ENCODE measurements at places on chromosomes 11 and 22.

GRCh38 chr22:50308986-50309600, 1.6 kb upstream of the PLXNB2 start:
- H3K36me3 ChIP-seq: peaks cover 8% of the 10 kb centered on the region
- peak overlapping the region; percentile 81 for H3K27ac ChIP-seq
- peak; percentile 45 for DNase-seq
- H3K4me3 ChIP-seq: no peak overlapping the region
- H3K4me1 ChIP-seq: peaks cover 46% of the 10 kb centered on the region

GRCh38 chr11:68933605-68934320, 30.1 kb downstream of the IGHMBP2 start:
- H3K27me3 ChIP-seq: no peaks in the 10 kb centered on the region
- peaks cover 95% of the 10 kb centered on the region for H3K36me3 ChIP-seq
- H3K27ac ChIP-seq: no peak overlapping the region
- DNase-seq: no peak

- H3K4me1 ChIP-seq: no peaks in the 10 kb centered on the region
- DNase-seq: no peak
- H3K27me3 ChIP-seq: no peaks in the 10 kb centered on the region
Observed at GRCh38 chr11:60895687-60896086, 10.7 kb downstream of the PRPF19 start.

GRCh38 chr11:93908689-93909088, 58.3 kb upstream of the VSTM5 start:
- H3K36me3 ChIP-seq: no peaks in the 10 kb centered on the region
- no peaks in the 10 kb centered on the region for H3K4me1 ChIP-seq
- DNase-seq: no peak
- H3K27ac ChIP-seq: no peak overlapping the region

DNA sequence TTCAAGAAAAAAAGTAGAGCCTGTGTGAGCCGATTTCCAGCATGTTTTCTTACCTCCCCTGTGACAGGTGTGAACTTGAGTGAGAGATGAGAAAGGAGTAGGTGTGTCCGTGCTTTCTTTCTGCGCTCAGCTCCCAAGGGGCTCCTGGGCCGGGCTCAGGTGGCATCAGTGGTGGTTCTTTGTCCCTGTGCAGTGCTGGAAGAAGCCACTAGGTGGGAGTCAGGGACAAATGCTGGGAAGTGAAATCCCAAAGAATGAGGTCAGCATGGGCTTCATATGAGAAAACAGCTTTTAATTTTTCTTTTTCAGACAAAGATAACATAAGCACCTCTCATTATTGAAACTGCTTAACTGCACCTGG, 57.8 kb downstream of the PPFIBP2 start:
- H3K36me3 ChIP-seq: no peaks in the 10 kb centered on the region
- H3K4me1 ChIP-seq: peaks cover 32% of the 10 kb centered on the region
- no peak overlapping the region for H3K4me3 ChIP-seq
- DNase-seq: peak; percentile 86
- H3K27me3 ChIP-seq: peaks cover 15% of the 10 kb centered on the region

DNA sequence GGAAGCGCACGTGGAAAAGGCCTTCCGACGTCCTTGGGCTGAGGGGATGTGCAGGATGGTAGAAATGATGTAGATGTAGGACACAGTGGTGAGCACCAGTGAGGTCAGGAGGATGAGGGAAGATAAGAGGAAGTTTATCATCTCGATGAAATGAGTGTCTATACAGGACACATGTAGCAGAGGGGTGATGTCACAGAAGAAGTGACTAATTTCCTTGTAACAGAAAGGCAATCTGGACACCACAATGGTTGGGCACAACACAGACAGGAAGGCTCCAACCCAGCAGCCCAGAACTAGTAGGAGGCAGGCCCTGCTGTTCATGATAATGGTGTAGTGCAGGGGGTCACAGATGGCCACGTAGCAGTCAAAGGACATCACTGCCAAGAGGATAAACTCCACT, 35.0 kb upstream of the OR6M1 start:
- no peaks in the 10 kb centered on the region for H3K36me3 ChIP-seq
- no peak overlapping the region for H3K27ac ChIP-seq
- no peak overlapping the region for H3K4me3 ChIP-seq
- no peaks in the 10 kb centered on the region for H3K4me1 ChIP-seq

GRCh38 chr22:26718905-26719304, 61.5 kb downstream of the MIAT start:
- no peak for DNase-seq
- H3K4me1 ChIP-seq: no peaks in the 10 kb centered on the region
- H3K27me3 ChIP-seq: no peaks in the 10 kb centered on the region
- H3K4me3 ChIP-seq: no peak overlapping the region

GRCh38 chr11:82903843-82904586, 2.5 kb downstream of the DDIAS start:
- H3K4me1 ChIP-seq: peaks cover 21% of the 10 kb centered on the region
- no peaks in the 10 kb centered on the region for H3K27me3 ChIP-seq
- H3K27ac ChIP-seq: no peak overlapping the region
- no peak for DNase-seq

DNA sequence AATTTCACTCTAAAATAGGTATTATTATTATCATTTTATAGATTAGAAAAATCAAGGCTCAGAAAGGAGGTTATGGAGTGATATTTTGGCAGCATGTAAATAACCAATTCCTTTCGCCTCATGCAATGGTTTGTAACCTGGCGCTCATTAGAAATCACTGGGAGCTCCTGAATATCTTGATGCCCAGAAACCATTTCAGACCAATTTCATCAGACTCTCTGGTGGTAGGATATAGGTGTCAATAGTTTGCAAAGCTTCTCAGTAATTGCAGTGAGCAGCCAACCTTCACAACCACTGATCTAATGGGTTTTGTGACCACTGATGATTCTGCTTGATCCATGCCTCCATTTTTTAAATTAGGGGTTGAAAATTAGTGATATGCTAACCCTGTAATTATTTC, 57.8 kb upstream of the ZC3H12C start:
- no peaks in the 10 kb centered on the region for H3K4me1 ChIP-seq
- no peak overlapping the region for H3K4me3 ChIP-seq
- DNase-seq: no peak

GRCh38 chr11:133563505-133564025, 31.3 kb upstream of the OPCML start:
- peak; percentile 57 for DNase-seq
- no peaks in the 10 kb centered on the region for H3K36me3 ChIP-seq
- no peaks in the 10 kb centered on the region for H3K4me1 ChIP-seq
- H3K27ac ChIP-seq: no peak overlapping the region
- no peaks in the 10 kb centered on the region for H3K27me3 ChIP-seq

DNA sequence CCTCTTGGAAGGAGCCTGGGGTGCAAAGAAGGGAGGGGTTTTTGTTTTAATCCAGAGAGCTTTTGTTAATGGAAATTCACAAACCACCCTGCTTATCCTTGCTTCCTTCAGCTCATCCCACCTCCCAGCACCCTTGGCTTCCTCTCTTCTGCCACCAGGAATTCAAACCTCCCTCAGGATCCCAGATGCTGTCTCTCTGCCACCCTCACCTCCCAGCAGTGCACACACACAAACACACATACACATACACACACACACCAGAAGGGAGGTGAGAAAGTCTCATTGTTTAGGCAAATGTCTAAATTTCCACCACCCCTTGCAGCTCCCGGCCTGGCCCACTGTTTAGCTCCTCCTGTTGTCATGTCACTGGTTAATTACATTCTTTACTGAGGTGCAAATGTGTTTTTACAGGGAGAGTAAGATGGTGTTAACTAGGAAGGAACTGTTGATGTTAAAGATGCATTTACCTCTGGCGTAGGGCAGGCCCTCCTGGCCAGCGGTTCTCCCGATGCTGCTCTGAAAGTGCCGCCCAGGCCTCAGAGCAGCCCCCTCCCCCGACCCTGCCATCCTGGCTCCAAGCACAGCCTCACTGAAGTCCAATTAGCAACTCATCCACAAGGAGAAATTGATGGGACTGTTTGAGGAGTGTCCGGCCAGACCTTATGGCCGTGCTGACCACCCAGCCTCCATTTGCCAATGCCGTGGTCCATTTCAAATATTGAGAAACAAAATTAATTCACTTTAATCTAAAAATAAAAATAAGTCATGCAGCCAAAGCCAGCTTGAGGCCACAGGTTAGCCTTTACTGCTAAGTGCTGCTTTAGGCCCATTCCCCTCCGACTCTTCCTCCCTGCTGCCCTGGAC, 165.4 kb downstream of the FEZ1 start:
- H3K4me1 ChIP-seq: peaks cover 69% of the 10 kb centered on the region
- DNase-seq: no peak
- H3K4me3 ChIP-seq: no peak overlapping the region
- no peaks in the 10 kb centered on the region for H3K27me3 ChIP-seq
- H3K27ac ChIP-seq: no peak overlapping the region
- peaks cover 10% of the 10 kb centered on the region for H3K36me3 ChIP-seq

All from muscle of leg (tissue), 16 donors.